ENCODE measurements at places on chromosomes 13 and 19. TPM values are rescaled to one million over a fixed set of nuclear protein-coding genes. Genes with fewer than 3 reads are reported as not detected.
A peak's percentile ranks its signal among the peaks of the same experiment; 100 is the strongest.

DNA sequence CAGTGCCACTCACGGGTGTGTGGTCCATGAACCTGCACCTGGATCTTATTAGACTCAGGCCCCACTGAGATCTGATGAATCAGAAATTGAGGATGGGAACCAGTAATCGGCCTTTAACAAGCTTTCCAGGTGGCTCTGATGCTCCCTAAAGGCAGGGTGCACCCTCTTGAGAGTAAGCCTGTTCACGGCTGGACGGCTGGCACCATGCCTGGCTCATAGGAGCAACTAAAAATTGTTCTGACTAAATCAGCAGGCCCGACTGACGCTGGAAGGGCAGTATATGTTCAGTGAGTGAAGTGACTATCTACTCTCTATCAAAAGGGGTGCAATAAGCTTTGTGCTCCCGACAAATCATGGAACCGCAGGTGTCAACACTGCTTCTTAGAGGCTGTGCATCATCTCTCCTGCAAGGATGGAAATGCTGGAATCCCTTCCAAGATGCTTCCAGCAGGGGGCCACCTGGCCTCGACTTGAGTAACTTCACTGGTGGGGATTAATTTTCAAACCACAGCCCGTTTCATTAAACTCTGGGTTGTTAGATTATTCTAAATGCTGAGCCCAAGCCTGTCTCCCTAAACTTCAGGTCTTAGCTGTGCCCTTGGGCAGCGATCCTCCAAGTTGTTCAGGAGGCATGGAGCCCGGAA lies 28.4 kb downstream of the TMTC4 start:
- DNase-seq = peak; percentile 58

The MYH14 gene
- total RNA-seq = 0.25 TPM

The RETN gene
- not detected for total RNA-seq

DNA sequence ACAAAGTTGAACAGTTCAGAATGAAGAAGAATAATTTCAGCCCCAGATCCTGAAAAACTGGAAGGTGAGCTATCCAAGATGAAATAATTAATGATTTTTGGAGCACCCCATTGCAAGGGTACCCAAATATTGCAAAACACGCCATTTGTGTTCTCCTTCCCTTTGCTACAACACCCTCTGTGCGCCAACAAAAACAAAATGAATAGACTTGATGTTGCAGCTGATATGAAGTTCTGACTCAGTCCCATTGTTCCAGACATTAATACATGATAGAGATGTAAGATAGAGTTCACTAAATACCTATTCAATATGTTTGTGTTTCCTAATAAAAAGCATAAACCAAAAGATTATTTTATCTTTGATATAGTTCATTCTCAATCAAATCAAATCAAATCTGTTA lies 287.5 kb upstream of the SOX21 start:
- DNase-seq = peak; percentile 81

The HAUS8 gene
- total RNA-seq = 2.8 TPM

DNA sequence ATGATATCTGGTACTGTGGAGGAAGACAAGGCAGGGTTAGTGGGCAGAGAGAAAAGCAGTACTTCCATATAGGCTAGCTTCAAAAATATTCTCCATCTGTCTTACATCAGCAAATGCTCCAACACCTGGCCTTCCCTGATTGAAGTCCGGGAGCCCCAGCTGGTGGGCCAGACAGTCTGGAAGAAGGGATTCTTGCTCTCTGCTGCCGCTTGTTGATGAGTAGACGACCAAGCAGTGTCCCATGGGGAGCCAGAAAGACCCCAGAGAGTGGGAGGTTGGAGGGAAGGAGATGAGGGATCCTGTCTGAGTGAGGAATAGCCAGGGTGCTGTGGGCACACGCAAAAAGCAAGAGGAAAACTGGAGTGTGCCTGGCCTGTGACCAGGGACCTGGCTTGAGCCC lies 95.1 kb downstream of the ATP8A2 start:
- no peak for DNase-seq

DNA sequence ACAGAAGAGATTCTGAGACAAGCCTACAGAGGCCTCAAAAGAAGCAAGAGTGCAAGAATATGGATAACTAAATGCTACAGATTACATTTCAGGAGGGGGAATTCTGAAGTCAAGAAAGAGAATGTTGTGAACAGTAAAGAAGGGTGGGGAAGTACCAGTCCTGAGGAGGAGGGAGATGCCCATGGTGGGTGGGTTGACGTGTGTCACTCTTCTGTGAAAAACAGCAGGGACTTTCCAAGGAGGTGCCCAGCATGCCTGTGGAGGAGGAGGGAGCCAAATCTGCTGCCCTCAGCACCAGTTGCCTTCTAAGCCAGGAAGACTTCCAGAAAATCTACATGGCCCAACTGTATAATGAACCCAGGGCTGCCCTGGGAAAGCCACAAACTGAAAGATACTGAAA lies 87.7 kb downstream of the SGCG start:
- no peak for DNase-seq

GRCh38 chr13:91659256-91660075 lies 261.0 kb downstream of the GPC5 start:
- DNase-seq = no peak

The LGI4 gene
- total RNA-seq = not detected
